ENCODE measurements at places on chromosomes 1 and 21.

- DNase-seq = no peak
These were observed 21.3 kb downstream of the TNFRSF1B start for GRCh38 chr1:12188115-12188514.

DNA sequence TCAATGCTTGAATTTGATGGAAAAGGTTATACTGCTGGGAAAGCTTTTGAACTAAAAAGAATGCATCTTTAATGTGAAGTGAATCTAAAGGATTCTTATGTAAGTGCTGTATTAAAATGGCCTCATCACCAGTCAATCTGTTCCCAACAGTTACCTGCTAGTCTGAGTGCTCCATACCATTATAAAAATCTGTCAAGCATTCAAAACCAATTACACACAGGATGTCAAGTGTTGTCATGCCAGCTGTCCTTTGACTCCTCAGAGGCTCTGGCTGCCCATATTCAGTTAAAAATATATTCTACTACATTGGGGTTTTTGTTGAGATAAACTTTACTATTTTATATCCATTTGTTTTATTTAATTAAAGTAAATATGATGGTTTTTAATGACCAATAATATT, 1587.7 kb downstream of the AMY1C start:
- DNase-seq = no peak

DNA sequence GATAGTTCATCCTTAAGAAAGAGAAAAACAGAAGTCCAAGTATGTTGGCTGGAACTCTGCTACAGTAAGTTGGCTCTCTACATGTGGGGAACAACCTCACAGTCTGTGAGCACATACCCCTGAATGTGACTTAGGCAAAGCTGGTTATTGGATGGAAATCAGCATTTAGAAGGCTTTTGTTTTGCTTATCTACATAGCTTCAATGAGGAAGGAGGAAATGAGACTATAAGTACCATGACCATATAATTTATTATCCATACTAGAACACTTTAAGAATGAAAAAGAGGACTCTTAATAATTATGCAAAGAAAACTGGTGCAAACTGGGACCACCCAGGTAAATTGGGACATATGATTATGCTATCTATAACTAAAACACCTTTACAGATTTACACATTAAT, 31.7 kb upstream of the CD55 start:
- DNase-seq = no peak

DNA sequence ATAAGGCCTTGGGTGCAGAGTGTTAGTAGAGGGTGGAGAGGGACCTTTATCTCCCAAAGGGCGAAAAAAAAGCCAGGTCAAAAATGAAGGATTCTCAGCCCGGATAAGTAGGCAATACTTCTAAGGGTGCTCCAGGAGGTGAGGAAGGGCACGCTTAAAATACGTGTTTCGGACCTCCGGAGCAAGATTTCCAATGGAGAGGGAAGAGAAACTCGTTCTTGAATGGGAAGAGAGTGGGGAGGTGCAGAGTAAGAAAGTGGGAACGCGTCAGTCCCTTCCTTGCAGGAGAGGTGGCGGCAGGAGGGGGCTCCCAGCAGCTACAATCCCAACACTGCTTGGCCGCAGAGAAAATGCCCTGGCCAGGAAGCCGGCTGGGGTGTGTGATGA, 581 bp downstream of the EFCAB14 start:
- no peak for DNase-seq

DNA sequence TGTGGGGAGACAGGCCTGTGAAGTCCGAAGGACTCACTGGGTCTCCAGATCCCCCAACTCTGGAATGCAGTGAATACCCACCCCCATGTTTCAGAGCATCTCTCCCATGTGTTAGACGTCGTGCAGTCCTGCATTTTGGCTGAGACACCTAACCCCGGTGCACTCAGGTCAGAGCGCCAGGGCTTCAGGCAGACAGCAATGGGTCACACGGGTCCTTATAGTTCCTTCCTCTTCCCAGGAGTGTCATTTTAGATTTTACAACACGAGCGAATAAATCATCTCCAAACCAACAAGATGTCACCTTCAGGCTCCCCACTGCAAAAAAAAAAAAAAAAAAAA, 5.1 kb downstream of the PRRX1 start:
- DNase-seq = no peak

- no peak for DNase-seq
These were observed 156.3 kb downstream of the TM2D1 start for GRCh38 chr1:61568460-61569302.

- DNase-seq = peak; percentile 92
These were observed 911 bp downstream of the GNB1 start for GRCh38 chr1:1889847-1890505.

DNA sequence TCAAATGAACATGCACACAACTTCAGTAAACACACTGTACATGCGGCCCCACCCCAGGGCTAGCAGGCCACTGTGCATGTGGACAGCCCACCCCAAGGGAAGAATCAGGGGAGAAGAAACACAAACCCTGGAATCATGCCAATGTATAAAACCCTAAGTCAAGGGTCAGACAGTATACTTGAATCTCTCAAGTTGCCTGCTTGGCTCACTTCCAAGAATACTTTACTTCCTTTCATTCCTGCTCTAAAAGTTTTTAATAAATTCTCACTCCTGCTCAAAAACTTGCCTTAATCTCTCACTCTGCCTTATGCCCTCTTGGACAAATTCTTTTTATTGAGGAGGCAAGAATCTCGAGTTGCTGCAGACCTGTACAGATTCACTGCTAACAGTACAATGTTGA, 231.2 kb upstream of the CACYBP start:
- DNase-seq = no peak

DNA sequence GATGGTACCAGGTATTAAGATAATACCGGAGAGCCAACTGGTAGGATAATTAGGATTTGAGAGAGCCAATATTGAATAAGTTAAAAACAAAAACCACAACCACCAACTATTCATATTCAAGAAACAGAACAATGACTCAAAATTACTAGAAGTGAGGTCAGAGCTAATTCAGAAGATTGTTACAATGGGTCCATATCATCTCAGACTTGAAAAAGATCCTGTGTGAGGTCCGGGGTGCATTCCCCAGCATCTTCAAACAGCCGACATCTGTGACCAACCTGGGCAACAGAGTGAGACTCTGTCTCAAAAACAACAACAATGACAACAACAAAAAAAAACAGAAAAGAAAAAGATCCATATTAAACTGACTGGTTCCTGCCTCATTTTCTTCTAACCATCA, 18.6 kb downstream of the AK2 start:
- no peak for DNase-seq

DNA sequence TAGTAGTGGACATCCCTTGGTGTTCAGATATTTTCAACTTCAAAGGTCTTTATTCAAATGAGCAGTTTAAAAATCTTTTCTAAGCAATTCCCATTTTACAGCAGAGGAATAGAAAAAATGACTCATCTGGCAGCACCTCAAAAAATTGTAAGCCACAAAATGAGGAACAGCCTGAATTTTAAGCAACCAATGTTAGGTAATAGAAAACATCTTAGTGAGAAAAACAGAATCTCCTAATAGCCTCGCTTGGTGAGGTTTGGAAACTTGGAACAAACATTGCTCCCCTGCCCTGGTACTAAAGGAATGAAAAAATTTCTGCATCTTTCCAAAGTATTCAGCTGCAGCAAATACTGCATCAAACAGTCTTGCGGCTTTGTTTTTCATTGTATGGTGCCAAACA, 264.4 kb downstream of the NTNG1 start:
- peak; percentile 54 for DNase-seq

- DNase-seq = no peak
These were observed 119.0 kb upstream of the ADGRL2 start for GRCh38 chr1:81681601-81682266.

GRCh38 chr1:246492611-246493245, 14.4 kb downstream of the SMYD3 start:
- DNase-seq = peak; percentile 20

GRCh38 chr1:163842571-163842970, 520.8 kb downstream of the NUF2 start:
- no peak for DNase-seq

GRCh38 chr1:184199438-184200085, 148.0 kb downstream of the TSEN15 start:
- DNase-seq = no peak

DNA sequence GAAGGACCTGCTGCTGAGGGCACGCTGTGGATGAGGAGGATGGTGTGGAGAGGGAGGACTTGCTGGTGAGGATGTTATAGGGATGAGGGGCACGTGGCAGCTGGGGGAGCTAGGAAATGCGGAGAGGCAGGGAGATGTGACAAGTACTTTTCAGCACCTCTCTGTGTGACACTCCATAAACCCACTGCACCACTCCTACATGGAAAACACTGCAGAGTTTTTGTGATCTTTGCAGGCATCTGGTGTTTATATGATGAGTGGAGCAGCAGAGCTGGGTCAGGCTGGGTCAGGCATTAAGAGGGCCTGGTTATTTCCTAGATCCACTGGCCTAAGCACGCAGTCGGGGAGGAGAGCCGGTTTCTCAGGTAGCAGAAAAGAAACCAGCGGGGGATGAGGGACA, 167.3 kb upstream of the COA6 start:
- DNase-seq = no peak

GRCh38 chr1:112298558-112298957, 97.5 kb upstream of the CTTNBP2NL start:
- DNase-seq = peak; percentile 73

DNA sequence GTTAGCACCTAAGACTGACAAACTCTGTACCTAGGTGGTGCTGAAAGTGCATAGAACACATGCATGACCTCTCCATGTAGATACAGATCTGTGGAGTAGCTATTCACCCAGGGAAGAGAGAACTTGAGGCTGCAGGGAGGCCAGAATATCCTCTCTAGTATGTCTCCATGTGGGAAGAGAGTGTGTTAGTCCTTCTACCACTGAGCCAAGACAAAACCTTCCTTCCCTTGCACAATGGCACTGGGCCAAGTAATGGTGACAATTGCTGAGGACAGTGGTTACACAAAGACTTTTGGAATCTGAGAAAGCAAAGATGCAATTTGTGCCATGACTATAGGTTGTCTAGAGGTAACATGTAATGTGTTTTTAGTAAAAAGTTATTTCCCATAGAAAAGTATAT, 52.3 kb downstream of the C1orf198 start:
- no peak for DNase-seq

DNA sequence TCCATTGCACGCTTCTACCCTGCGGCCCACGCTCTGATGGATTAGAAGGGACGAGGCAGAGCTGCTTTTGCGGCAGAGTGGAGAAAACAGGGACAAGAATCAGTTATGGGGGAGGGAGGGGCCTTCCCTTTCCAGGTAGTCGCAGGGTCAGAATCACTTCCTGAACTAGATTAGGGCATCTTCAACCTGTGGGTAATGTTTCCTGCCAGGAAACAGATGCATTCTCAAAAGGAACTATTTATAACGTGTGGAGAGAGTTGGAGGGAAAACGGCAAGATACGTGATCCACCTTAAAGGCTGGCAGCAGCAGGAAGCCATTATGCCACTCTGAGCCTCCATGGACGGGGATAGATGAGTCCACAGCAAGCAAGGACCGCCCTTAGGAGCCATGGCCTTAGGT, 59.9 kb upstream of the CNTN2 start:
- no peak for DNase-seq

DNA sequence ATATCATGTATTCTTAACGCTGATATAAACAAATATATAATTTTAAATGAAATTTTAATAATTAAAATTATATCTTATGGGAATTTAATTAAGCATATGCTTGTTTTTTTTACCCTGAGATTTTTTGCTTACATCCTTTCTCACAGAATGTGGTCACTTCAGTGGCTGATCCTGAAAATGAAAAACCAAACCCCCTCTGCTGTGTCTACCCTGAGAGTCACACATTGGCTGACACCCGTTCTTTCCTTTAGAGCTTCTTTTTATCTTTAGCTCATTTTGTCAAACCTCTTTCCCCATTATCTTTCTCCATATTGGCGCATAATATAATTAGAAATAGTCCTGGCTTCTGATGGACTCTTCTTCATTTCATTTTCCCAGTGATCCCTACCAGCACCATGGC, 10.8 kb upstream of the CACYBP start:
- no peak for DNase-seq

- no peak for DNase-seq
These were observed 31.5 kb upstream of the RNF187 start for GRCh38 chr1:228455715-228456114.

All from inflammatory macrophage treated with lipopolysaccharide for 1 hour (primary cell).